ENCODE measurements at places on chromosomes 6 and 20.
A peak's percentile ranks its signal among the peaks of the same experiment; 100 is the strongest.

DNA sequence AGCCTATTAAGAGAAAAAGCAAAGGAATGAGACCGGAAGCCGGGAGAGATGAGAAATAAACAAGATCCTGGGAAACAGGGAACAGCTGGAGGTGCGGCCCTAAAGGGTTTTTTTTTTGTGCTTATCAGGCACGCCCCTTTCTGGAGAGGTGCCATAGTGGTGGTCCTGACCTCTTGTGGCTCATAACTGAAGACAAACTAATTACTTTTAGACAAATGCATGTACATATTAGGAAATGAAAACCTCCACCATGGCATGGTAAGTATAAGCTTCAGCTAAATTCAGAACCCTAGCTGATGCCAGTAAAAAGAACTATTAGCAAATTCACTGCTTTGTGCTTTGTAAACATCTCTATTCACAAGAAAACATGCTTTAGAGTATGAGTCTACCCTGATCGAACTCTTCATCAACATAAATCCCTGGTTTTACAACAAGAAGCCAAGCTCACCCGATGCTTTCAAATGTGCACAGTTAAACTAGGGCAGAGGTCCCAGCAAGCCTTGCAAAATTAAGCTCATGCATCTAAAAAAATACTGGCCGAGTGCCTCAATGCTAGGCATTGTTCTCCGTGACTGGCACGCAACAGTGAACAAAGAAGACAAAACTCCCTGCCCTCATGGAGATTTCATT, 96.4 kb upstream of the MRPS10 start:
- DNase-seq, result no peak

- no peak for DNase-seq
Observed at GRCh38 chr6:125314009-125314581, 12.3 kb upstream of the HDDC2 start.

GRCh38 chr6:46170357-46171289, at the start of gene ENPP5:
TSS of gene ENPP5 (minus strand) at chr6:46170980. CDS start at chr6:46168262, 2,718 bp downstream.
- DNase-seq, result peak; percentile 54

DNA sequence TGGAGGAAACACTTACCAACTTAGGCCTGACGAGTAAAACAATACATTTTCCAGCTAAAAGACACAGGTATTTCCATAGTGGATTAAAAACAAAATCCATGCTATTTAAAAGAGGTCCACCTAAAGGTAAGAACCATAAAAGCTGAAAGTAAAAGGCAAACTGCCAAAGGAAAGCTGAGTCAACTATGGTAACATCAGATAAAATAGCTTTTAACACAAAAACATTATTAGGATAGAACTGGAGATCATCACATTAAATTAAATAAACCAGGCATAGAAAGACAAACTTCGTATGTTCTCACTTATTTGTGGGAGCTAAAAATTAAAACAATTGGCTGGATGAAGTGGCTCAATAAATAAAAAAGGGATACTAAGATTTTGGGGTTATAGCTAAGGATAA, 166.8 kb upstream of the SLC22A16 start:
- DNase-seq, result no peak

- DNase-seq, result no peak
Observed at GRCh38 chr20:43558412-43559146, at the start of gene SGK2. TSS of gene SGK2 (plus strand) at chr20:43559027. CDS start at chr20:43566496, 7,469 bp downstream.

GRCh38 chr6:53999088-53999755, 112.0 kb upstream of the MLIP start:
- DNase-seq, result no peak

- DNase-seq, result no peak
Observed at GRCh38 chr6:72424476-72424875, 197.4 kb upstream of the KCNQ5 start.

GRCh38 chr6:51805517-51805916, 281.9 kb downstream of the PKHD1 start:
- DNase-seq, result no peak

GRCh38 chr6:22145376-22145775, 151.5 kb downstream of the PRL start:
- DNase-seq, result no peak

- DNase-seq, result no peak
Observed at GRCh38 chr6:97626671-97627441, 343.8 kb upstream of the MMS22L start.

- no peak for DNase-seq
Observed at GRCh38 chr6:25434921-25435320, 155.7 kb downstream of the CARMIL1 start.

DNA sequence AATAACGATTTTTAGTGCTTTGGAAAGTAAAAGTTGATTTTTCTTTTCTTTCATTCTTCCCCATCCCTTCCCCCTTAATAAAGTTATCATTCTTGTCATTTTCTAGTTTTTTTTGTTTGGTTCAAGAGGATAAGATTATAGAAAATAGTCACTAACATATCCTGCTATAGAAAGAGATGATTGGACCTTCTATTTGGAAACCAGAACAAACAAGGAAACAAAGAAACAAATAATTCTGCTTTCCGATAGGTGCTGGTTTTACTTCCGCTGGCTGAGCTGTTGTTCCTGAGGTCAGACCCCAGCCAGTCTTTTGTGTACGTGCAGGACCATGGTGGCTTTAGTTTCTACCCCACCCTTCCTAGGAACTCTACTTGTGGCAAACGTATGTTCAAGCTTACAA, at the start of gene CDH26:
TSS of gene CDH26 (plus strand) at position 301 of the 400 bp plus-strand sequence. CDS start 304 bp downstream, outside the sequence.
- DNase-seq, result no peak

DNA sequence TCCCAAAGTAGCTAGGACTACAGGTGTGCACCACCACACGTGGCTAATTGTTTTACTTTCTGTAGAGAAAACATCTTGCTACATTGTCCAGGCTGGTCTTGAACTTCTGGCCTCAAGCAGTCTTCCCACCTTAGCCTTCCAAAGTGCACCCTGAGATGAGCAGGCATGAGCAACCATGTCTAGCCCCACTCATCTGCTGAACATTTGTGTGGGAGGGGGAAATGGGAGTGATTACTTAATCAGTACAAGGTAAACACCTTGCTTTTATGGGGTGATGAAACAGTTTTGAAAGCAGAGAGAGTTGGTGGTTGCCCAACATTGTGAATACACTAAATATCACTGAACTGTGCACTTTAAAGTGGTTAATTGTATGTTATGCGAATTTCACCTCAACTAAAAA, 5.3 kb downstream of the APMAP start:
- no peak for DNase-seq

DNA sequence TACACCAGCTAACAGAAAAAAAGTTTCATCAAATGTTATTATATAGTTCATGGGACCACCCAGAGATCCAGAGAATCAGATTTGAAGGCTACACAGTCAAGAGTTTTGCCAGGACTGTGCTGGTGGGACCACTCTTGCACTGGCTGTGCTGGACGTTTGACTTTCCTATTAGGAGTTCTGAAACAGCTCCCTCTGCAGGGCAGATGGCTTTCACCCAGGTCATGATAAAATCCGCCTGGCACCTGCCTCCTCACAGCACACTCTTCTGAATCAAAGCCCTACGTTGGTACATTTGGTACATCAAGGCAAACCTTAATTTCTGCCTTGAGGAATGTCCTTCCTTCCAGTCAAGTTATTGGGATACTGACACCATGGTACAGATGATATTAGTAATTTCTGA, 302.1 kb downstream of the ZNF217 start:
- no peak for DNase-seq

- no peak for DNase-seq
Observed at GRCh38 chr6:146029573-146030184, 817 bp downstream of the GRM1 start.

DNA sequence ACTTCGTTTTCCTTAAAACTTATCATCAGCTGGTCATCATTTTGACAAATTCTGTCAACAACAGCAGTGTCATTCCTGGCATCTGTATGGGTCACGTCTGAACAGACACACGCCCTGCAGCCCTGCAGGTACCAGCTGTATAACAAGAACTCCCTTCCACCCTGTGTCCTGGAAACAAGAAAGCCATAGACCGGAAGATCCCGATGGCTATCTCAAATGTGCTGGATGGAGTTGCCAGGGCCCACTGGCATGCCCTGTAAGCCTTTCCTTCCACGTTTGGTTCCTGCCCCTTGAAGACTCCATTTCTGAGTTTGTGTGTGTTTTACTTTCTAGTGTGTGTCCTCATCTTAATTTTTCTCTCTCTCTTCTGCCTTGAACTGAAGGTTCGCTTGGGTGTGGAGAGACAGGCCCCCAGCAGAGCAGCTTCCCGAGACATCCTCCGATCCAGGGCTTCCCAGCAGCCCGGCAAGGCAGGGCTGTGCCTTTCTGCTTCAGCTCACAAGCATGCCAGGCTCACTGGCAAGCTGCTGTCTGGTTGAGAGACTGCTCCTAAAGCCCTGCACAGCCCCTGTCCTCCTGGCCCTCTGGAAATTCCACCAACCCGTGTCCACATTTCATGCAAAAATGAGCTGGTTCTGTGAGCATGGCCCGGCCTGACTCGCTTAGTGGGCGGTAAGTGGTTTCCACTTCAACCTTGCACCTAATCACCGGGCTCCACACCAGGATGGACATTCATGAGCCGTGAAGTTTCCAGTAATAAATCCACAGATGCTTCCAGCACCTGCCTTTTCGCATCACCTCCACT, 8.7 kb downstream of the GFRA4 start:
- DNase-seq, result no peak

GRCh38 chr6:159079367-159079766, 34.6 kb upstream of the TAGAP start:
- no peak for DNase-seq

- no peak for DNase-seq
Observed at GRCh38 chr6:55729665-55730064, 145.7 kb downstream of the BMP5 start.

DNA sequence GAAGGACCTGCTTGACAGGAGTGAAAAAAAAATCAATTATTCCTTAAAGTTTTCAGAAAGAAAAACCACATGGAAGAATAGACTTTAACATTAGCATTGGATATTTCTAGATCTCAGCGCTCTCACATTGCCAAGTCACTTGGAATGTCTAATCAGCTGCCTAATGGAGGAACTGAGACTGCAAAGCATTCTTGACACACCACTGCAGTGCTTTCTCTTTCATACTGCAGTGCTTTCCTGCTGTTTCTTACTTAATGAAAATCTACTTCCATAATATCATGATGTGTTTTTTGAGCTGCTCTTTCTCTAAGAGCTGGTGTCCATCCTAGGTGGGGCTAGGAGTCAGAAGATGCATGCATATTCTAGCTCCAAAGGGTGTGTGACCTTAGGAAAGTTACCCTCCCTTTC, 20.4 kb upstream of the MCM3 start:
- DNase-seq, result no peak

- DNase-seq, result no peak
Observed at GRCh38 chr6:26149240-26149639, 62.0 kb downstream of the HFE start.

DNA sequence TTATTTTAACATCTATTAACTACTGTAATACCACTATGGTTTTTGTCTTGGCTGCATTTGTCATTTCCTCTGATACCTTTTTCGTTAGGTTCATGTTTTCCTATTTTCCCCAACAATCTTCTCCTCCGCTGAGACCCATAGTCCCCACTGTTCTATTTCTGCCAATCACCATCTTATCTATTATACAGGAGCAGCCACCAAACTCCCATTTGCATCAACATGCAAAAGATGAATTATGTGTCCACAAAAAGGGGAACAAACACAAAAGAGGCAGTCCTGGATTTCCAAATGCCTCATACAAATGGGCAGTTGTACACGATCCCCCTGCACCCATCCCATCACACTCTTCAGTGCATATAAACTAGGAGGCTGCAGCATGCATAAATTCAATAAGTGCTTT, 121.7 kb upstream of the MYLIP start:
- DNase-seq, result no peak

- DNase-seq, result no peak
Observed at GRCh38 chr20:17491041-17491440, 40.1 kb downstream of the BFSP1 start.

DNA sequence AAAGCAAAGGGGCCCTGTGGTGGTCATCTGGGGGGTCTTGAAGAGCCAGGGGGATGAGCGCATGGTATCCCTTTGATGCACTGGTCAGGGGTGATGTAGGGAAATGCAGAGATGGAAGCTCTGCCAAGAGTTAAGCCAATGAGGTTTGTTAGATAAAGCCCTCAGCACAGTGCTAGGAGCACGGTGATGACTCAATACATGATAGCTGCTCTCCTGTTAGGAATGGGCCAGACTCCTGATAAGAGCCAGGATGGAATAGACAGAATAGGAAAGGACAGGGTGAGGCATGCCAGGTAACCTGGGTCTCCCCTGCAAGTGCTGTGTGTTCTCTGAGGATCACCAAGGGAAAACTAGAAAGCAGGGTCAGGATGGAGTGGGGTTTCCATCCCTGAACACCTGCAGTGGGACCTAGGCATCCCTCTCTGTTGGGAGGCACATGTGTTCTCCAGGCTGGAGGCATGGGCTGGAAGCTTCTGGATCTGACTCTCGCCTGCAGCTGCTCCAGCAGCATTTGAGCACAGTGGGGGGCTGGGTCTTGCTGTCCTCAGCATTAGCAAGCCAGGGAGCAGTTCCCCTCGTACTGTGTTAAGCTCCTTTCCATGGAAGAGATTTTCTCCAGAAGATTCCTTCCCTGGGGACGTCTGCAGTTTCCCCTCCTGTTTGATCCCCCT, 71.8 kb upstream of the TIAM2 start:
- no peak for DNase-seq

DNA sequence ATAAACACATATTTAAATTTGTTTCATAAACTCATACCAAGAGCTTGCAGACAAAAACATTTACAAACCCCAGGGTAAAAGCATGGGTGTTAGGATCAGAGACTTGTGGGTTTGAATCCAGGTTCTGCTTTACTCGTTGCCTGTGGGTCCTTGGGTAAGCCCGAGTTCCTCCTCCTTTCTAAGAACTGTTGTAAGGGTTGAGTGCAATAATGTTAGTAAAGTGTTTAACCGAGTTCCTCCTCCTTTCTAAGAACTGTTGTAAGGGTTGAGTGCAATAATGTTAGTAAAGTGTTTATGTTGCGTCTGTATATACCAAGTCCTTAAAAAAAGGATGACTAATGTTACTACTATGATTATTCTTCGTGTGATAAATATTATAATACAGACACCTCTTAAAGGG, 18.7 kb downstream of the CCDC170 start:
- DNase-seq, result no peak

DNA sequence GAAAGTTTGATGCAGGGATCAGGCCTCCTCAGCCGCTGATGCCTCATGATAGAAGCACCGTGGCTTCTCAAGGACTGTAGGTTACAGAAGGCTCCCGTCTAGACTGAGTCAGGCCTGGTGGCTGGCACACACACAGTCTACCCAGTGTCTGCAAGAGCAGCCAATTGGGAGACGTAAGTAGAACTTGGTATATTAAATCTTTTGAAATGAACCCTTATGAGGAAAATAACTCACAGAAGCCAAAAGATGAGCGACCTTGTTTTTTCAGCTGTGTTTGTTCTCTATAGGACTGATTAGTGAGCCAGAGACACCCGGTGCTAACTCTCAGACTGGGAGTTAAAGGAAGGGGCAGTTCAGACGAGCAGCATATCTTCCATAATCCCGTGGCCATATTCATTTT, 5.9 kb upstream of the PDE10A start:
- no peak for DNase-seq

- DNase-seq, result no peak
Observed at GRCh38 chr20:54148947-54149764, 24.6 kb downstream of the CYP24A1 start.

- DNase-seq, result no peak
Observed at GRCh38 chr20:1894471-1894950, 696 bp upstream of the SIRPA start.

- DNase-seq, result no peak
Observed at GRCh38 chr20:36812594-36813463, 39.3 kb upstream of the DSN1 start.

GRCh38 chr6:44219053-44219814, 2.5 kb downstream of the MYMX start:
- peak; percentile 57 for DNase-seq

- DNase-seq, result no peak
Observed at GRCh38 chr6:32700391-32701040, 34.1 kb upstream of the HLA-DQB1 start.
